Stimulated activated CD4-positive, alpha-beta T cell treated with anti-CD3 and anti-CD28 coated beads, TNF-alpha, amount 100 ng/mL, for 1 hour (primary cell): ENCODE measurements at places on chromosomes 12 and 14.

- DNase-seq = no peak
Observed at GRCh38 chr12:57613427-57614109, 2.3 kb downstream of the ARHGEF25 start.

GRCh38 chr14:76191297-76191696 lies 39.6 kb downstream of the GPATCH2L start:
- DNase-seq = no peak

- no peak for DNase-seq
Observed at GRCh38 chr14:67199016-67199415, 9.8 kb downstream of the GARIN2 start.

GRCh38 chr12:21879312-21879711 lies 61.9 kb downstream of the ABCC9 start:
- no peak for DNase-seq

DNA sequence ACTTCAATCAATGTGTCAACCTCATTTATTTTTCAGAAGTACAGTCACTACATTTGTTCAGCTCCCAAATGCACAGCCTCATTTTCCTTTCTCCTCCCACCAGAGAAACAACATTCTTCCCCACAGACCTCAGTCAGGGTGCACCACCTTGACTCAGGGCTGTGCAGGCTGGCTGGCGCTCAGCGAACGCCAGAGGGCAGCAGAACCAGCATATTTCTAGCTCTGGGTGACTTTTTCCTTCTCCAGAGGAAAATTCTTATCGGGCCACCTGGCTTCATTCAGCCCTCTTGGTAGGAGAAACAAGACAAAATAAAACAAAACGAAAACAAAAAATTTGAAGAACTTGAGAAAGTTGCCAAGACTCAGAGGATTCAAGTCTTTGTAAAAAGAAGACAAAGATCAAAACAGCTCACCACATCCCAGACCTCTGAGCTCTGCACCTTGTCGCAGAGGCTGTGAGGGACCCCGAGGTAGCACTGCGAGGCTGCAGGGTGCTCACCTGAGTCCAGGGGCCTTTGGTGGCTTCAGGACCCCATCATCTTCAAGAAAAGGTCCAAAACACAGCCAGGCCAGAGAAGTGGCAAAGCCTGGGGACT lies 33.7 kb downstream of the PAH start:
- no peak for DNase-seq

DNA sequence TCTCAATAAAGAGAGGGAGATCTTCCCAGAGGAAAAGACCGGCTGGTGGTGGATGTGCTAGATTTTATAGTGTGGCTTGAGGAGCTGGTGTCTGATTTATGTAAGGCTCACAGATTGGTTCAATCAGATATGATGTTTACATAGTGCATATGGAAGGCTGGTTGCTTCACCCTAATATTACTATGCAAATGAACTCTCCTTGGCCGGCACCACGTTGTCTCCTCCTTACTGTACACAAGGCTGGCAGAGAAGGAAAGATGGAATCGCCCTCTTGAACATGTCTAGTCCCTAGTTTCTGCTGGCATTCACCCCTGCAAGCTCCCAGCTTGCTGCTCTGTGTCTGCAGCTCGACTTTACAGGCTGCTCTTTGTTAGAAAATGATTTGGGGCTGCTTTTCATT lies 8.9 kb downstream of the FAM186A start:
- no peak for DNase-seq

GRCh38 chr14:90697577-90698206 lies 118.5 kb downstream of the TTC7B start:
- peak; percentile 65 for DNase-seq

DNA sequence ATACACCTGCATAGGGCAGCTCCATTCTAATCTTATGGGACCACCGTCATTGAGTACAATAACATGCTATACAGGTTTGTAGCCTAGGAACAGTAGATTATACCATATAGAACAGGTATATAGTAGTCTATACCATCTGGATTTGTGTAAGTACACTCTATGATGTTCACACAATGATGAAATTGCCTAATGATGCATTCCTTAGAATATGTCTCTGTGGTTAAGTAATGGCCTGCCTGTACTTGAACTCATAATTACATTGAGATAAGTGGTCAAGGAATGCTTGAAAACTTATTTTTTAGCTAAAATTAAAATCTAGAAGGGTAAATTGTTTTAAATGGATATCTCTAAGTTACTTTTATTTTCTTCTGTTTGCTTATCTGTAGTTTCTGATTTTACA lies 152.7 kb downstream of the SRGAP1 start:
- DNase-seq = no peak

DNA sequence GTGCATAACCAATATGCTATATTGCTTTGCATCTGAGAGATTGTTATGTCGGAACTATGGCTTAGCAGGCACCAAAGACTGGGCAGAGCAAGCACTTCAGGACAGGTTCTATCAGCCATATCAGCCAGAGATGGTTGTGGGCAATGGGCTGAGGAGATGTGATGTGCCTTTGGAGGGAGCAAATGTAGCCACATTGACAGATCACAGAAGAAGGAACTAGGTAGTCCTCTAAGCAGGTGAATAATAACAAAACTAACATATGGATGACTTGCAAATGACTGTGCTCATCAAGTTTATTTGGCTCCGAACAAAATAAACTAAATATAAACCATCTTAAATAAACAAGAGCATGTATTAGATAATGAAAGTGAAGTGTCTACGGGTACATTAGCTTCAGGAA lies 291.7 kb downstream of the RMST start:
- no peak for DNase-seq

GRCh38 chr14:104680056-104680805 lies 9.2 kb upstream of the INF2 start:
- DNase-seq = no peak

DNA sequence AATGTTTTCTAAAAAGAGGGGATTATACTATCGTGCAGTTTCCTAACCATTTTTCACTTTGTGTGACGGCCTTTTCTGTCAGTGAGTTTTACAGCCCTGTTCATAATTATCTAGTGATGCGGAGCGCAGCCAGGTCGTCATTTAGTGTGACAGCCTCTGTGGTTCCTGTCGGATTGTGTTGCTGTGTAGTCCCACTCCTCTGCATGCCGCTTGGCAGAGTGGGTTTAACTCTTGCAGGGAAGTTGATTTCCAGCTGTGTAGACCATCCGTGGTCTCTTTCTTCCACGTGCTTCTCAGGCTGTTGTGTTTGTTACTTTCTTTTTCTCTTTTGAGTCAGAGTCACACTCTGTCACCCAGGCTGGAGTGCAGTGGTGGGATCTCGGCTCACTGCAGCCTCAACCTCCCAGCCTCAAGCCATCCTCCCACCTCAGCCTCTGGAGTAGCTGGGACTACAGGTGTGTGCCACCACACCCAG lies 8.6 kb downstream of the RAN start:
- no peak for DNase-seq

DNA sequence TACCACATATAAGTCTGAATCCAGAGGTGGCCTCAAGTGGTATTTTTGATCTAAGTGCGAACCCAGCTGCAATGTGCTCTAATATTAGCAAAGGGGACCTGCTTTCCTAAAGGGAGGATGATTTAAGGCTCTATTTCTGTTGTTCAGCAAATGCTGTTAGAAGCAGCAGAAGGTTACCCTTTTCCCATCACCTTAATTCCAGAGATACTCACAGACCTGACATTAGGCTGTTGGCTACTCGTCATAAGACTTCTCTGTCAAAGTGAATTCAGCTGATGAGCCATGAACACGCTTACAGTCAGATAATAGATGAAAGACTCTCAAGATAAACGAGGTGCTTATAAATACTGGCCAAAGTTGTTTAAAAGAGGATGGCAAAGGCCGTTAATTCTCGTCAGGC lies 308.7 kb upstream of the DDHD1 start:
- DNase-seq = no peak

DNA sequence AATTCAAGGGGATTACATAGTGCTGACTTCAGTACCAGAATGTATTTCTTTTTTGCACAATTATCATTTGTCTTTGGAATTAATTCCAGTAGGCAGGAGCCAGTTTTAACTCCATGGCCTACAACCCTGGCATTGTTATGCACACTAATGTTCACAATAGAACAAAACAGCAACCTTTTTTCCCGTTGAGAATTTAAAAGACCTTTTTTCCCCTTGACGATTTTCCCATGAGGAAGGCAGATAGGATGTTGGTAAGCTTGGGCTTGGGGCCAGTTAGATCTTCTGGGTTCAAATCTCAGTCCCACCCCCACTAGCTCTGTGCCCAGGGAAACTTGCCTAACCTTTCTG lies 13.7 kb downstream of the AKAP6 start:
- DNase-seq = no peak

DNA sequence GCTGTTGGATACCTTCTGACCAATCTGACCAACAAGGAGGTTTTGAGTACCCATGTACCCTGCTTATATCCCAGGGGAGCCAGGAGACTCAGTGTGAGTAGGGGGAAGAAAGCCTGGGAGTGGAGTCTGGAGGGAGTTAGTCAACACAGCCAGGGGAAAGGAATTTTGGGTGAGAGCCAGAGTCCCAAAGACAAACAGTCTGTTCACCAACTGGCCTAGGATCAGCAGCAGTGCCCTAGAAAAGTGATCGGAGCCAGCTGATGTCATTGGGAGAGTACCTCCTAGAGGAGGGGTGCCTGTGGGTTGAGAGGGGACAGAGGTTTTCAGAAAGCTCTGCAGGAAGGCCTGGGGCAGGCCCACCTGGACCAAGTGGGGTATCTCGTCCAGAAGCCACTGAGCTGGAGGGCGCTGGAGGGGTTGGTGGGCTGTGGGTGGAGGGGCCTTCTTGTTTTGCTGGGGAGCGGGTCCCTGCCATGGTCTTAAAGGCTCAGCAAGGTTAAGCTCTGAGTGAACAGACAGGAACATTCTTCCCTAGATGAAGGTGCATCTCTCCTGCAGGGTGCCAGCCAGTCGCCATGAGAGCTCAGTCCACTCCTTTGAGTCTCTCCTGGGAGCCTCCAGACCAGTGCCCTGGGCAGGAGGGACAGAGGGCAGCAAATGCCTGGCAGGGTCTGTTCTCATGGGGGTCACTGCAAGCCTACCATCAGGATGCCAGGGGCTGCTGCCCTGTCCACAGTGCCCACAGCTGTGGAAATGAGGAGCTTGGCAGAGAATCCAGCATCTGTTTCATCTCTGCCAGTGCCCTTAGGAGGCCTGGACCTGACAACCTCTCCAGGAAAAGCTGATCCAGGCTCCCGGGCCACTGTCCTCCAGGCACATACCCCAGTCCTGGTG lies 63.6 kb downstream of the CHGA start:
- no peak for DNase-seq

- no peak for DNase-seq
Observed at GRCh38 chr12:24695657-24696329, 253.1 kb downstream of the BCAT1 start.

DNA sequence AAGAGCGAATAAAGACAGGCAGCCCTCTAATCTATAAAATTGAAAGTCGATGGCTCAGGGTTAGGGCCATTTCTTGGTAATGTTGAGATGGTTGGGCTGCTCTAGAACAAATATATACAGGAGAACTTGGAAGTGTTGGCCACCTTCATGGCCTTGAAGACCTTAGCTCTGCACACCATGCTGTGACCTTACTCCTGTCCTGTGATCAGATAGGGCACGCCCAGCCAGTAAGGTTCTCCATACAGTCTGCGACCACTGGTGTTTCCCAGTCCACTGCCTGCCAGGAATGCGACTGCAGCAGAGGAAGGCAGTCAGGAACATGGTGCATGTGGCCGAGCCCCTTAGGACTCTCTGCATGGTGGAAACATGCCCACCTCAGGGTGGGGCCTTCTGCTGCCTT lies 73.2 kb upstream of the PSMA6 start:
- DNase-seq = no peak

DNA sequence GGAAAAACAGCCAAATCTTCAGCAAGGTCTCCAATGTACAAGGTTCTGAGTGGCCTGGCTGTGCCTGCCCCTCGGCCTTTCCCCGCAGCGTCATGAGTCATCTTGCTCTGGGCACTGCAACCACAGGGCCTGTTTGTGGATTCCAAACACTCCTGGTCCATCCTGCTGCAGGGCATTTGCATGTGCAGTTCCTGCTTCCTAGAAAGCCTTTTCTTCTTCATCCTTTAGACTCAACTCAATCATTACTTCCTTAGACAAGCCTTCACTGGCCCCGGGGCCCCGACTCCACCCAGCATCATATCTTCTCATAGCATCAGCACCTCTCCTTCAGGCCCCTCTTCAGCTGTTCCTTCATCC lies 101.8 kb upstream of the EGLN3 start:
- DNase-seq = no peak

DNA sequence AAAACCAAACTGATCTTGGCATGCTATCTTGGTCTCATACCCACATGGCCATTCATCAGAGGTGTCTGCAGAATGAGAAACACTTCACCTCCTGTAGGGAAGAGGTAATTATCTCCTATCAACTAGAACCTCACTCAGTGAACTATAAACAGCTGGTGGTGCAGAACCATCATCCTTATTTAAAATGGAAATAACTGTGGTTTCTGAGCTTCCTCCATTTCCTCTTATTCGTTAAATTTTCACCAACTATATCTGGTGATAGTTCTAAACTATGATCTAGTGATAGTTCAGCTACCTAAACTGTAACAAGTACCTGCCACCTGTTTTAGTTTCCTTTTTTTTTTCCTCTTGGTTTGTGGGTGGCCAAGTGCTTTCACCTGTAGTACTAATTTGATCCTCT lies 218.5 kb downstream of the FUT8 start:
- no peak for DNase-seq

- DNase-seq = no peak
Observed at GRCh38 chr14:52840877-52841276, 49.5 kb upstream of the GNPNAT1 start.

DNA sequence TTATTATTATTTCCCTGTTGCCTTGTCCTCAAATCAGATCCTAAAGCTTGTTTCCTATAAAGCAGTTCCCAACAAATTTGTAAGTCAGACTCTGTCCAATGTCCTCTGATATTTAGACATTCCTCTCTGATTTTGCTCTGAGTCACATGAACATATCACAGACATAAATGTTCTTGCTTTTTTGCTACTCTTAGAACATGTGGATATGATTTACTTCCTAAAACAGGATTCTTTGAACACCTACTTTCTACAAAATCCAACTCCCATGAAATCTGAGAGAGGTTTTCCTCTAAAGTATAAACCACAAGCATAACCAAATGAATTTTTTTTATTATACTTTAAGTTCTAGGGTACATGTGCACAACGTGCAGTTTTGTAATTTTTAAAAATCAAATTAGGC lies 181.3 kb upstream of the SLC38A2 start:
- DNase-seq = no peak

GRCh38 chr12:49673446-49674317 lies 33.5 kb downstream of the FMNL3 start:
- DNase-seq = no peak
